ENCODE measurements at places on chromosomes 7 and 10.

DNA sequence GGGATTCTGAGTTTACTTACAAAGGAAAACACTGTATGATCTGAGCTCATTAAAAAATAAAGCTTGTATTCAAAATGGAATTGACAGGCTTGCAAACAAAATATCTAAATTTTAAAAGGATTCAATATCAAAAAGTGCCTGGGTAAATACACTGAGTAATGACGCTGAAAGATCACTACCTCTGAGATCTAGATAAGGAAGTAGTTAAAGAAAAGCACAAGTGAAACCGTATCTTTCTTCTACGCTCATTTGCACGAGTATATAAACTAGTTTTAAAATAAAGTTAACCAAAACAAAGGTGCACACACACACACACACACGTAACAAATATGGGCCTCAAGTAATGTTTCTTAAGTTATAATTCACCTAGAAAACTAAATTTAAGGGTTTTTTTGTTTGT is 93.4 kb downstream of the SNX13 start:
- DNase-seq = no peak

- no peak for DNase-seq
Measured at GRCh38 chr10:109881769-109882057, 41.6 kb downstream of the XPNPEP1 start.

GRCh38 chr10:79172881-79173280 is 104.1 kb downstream of the ZMIZ1 start:
- DNase-seq = no peak

DNA sequence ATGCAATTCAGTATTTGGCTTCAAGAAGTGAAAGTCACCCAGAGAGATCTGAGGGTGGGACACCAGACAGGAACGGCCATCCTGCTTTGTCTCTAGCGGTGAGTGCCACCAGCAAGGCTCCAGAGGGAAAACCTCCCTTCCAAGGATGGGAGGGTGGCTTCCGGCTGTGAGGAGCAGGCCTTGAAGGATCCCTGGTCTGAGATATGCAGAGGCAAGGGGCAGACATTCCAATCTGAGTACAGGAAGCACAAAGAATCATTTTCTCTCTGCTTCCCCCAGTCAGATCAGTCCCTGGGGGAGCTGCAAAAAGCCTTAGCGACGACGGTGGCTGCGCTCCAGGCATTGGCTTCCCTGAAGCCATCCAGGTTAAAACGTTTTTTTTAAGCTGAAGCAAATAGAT is 167.4 kb downstream of the TEX36 start:
- no peak for DNase-seq

DNA sequence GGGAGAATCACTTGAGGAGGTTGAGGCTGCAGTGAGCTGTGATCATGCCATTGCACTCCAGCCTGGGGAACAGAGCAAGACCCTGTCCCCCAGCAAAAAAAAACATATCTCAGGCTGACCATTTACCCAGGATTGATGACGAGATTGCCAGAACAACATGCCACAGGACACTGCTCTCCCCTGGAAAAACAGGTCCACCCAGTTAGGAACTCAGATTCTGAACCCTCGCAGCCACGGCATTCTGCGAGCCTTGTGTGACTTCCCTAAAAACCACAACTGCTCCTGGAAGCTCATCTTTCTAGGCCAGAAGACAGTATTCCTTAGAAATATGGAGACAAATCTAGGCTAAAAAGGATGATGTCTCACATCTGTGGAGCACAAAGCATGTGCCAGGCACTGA is 42.1 kb upstream of the SH2B2 start:
- no peak for DNase-seq

DNA sequence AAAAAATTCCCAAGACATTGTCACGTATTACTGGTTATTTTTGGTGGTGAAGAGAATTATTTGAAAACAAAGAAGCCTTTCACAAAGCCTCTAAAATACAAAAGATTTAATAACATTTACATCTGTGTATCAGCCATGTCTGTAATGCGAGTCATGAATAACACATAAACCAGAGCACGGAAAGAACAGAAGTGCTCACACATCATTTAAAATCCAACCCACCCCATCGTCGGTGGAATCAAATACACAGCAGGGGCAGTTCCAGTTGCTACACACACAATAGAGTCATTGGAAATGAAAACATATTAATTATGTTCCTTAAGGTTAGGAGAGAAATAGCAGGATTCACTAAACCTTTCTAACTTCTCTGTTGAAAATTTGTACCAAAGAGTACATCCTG is 1097.3 kb downstream of the KCNMA1 start:
- DNase-seq = no peak

DNA sequence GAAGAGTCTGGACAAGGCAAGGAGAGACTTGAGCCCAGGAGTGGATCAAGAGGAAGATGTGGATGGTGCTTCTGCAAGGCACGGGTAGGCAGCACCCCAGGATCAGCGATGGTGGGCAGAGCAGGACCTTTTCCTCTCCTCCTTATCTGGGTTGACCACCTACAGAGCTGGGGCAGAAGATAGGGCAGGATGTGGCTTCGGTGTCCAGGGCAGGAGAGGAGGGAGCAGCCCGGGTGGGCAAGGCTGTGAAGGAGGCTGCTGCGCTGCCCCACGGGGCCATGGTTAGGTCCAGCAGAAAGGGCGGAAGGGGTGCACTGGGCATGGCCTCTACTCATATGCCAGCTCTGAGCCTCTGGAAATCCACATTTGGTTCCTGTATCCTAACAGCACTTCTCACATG is 20.0 kb upstream of the PARP12 start:
- DNase-seq = no peak

GRCh38 chr7:115558161-115558560 is 472.4 kb downstream of the TFEC start:
- no peak for DNase-seq

GRCh38 chr7:7884855-7885254 is 83.7 kb upstream of the GLCCI1 start:
- DNase-seq = no peak

GRCh38 chr10:114753126-114753525 is 68.5 kb upstream of the FHIP2A start:
- no peak for DNase-seq

DNA sequence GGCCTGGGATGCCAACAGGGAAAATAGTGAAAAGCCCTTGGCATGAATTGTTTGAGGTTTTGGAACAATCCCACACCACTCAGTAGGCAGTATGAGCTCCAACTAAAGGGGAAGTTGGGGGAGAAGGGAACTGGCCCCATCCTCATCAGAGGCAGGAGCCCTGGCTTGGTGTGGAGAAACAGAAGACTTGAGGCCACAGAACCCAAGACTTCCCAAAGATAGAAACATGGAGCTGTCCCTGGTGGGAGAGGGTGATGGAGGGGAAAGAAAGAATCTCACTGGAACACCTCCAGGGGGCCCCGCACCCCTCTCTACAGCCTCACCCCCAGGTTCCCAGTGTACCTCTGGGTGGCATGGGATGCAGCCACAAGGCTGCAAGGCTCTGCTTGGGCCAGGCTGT is 85.7 kb downstream of the VSTM4 start:
- no peak for DNase-seq

- DNase-seq = no peak
Measured at GRCh38 chr10:55065185-55065584, 264.2 kb upstream of the PCDH15 start.

- peak; percentile 11 for DNase-seq
Measured at GRCh38 chr7:117791877-117792780, 81.1 kb downstream of the CTTNBP2 start.

- no peak for DNase-seq
Measured at GRCh38 chr10:103493362-103493915, at the start of gene NEURL1. Gene NEURL1 (plus strand): TSS chr10:103493705. CDS start chr10:103494388, 683 bp downstream.

DNA sequence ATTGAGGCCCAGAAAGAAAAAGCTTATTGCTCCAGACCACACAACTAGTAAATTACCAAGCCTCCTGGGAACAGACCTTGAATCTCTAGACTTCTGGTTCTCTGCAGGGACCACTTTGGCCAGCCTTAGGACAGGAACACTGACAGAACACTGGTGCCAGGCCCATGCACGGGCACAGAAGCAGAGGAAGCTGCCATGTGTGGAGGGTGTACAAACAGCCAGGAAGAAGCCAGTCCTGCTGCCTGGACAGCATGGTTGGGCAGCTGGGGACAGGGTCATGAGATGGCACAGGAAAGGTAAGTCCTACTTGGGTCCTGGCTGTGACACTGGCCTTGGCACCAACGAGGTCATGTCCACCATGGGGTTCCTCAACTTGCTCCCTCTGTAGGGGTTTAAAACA is 19.2 kb downstream of the MMRN2 start:
- DNase-seq = no peak

DNA sequence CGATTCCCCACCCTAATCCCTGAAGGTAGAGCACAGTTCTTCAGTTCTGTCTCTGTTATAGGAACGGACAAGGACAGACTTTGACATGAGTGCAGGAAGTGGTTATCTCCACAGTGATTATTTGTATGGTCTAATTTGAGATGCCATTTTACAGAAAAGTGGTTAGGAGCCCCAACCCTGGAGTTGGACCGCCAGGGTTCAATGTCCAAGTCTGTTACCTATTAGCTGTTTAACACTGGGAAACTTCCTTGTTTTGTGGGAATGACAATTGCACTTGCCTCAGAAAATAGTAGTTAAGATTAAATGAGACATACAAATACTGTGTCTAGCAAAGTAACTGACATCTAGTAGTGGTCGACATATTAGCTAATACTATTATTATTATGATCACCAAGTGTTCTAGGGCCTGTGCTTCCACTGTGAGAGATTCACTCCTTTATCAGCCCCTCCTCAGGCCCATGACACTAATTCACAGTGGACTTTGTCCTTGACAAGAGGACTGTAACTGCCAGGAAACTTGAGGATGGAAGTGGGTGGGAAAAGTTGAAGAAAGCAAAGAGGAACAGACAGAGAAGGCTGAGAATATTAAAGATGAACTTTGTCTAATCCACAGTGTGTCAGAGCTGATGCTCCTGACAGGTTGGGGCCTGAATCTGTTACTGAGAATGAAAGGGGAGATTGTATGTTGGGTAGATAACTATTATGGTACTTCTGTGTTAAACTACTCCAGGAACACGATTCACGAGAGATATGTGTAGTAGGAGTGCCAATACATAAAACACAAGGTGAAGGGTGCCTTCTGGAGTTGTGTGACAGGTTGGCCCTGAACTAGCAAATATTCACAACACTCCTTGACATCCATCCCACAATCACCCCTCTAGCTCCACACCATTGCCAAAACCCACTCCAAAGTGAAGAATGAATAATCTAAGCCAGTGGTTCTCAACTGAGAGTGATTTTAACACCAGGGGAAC is 66.4 kb downstream of the TAC1 start:
- DNase-seq = no peak

Measured in NCI-H526 (cell line).